ENCODE measurements at places on chromosomes 7 and 10. TPM values are rescaled to one million over a fixed set of nuclear protein-coding genes. Genes with fewer than 3 reads are reported as not detected.

Gene MKLN1
- total RNA-seq: 36.5 TPM

Gene TUBAL3
- 0.09 TPM for total RNA-seq

Gene WIPF3
- 6.1 TPM for total RNA-seq

Gene FAM20C
- 24.0 TPM for total RNA-seq

Gene CYTH3
- total RNA-seq: 20.3 TPM

Gene HMX2
- total RNA-seq: not detected

DNA sequence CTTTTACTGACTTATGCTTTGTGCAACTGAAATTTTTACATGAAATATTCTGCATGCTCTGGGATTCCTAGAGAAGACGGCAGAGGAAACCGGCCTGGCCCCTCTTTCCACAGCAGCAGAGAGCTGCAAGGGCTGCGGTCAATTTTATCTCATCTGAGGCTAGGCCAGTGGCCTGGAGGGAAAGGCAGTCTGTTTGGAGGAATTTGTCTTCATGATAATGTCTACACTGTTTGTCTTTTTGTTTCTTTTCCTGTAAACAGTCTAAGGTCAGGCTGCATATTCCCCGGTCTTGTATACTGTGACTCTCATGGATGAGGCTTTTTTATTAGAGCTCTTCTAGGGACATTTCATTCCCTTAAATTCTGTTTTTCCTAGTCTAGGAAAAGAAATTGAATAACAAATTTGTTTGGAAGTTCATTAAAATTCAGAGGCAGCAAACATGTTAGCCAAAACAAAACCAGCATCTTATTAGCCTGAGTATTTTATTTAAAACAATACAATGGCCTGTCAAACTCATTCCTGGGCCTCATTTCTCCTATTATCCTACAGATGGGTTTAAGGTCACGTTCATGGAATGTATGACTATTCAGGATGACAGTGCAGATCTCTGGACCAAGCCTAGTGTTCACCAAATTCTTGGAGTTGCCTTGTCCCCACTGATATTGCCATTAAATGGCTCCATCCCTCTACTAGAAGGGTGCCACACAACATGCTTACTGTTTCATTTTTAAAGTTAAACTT, 26.4 kb downstream of the LAMB4 start:
- DNase-seq: no peak

DNA sequence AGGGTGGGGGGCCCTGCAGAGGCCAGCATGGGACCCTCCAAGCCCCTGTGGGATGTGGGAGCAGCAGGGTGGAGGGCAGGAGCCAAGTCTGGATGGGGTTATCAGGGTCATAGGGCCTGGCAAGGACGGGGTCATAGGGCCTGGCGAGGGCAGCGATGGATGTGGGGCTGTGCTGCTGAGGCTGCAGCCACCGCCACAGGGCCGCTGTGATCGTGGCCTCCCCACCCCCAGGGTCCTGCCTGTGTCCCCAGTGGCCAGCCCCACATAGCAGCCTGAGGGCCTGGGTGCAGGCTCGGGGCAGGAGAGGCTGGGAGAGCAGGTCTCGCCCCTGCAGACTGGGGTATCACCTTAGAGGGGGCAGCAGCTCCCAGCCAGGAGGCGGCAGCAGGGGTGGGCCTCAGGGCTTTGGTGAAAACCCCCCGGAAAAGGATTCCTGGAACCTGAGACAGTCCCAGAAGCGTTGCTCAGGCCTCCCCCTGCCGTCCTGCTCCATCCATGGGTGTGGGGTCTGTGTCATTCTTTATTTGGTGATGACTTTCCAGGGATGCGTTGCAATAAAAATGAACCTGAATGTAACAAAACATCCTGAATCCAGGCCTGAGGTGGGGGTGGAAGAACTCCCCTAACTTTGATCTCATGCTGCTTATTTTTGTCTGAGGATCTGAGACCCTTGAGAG, 107.3 kb upstream of the SHH start:
- no peak for DNase-seq

GRCh38 chr7:83672157-83672556, 23.2 kb upstream of the SEMA3E start:
- DNase-seq: no peak

- DNase-seq: no peak
These were observed 33.0 kb downstream of the ZNF33A start for GRCh38 chr10:38043516-38043915.

DNA sequence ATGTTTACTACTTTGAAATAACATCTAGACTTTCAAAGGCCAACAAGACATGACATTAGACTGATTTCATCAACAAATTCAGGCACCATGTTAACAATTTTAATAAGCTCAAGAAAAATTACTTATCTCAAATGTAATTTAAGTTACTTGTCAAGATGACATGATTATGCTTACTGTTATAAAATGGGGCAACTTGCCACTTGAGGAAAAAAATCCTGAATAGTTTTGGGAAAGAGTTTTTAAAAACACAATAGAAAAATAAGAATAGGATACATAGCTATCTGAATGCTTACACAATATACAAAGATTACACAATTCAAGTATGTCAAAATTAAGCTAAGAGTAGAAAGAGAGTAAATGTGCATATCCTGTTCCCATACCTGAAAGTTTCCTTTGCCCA, 85.4 kb downstream of the RNF32 start:
- no peak for DNase-seq

DNA sequence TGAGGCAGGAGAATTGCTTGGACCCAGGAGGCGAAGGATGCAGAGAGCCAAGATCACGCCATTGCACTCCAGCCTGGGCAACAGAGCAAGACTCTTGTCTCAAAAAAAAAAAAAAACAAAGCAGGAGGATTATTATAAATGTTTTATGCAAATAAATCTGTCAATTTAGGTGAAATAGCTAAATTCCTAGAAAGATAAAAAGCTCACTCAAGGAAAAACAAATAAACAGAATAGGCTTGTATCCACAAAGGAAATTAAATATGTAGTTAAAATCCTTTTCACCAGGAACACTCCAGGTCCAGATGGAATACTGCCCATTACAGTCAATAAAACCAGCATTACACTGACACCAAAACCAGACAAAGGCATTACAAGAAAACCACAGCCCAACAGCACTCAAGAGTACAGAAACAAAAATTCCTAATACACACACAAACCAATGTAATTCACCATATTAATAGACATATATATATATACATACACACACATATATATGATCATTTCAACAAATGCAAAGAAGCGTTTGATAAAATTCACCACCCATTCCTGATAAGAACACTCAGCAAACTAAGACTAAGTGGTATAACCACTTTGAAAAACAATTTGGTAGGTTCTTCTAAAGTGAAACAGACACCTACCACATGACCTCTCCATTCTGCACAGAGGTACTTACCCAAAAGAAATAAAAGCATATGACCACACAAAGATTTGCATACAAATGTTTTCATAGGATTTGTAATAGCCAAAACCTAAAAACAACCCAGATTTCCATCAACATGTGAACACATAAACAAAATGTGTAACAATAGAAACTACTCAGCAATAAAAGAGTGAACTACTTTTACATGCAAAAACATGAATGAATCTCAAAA, 38.8 kb downstream of the ABI1 start:
- no peak for DNase-seq

GRCh38 chr10:132396494-132397035, 435 bp upstream of the PWWP2B start:
- DNase-seq: peak; percentile 77

DNA sequence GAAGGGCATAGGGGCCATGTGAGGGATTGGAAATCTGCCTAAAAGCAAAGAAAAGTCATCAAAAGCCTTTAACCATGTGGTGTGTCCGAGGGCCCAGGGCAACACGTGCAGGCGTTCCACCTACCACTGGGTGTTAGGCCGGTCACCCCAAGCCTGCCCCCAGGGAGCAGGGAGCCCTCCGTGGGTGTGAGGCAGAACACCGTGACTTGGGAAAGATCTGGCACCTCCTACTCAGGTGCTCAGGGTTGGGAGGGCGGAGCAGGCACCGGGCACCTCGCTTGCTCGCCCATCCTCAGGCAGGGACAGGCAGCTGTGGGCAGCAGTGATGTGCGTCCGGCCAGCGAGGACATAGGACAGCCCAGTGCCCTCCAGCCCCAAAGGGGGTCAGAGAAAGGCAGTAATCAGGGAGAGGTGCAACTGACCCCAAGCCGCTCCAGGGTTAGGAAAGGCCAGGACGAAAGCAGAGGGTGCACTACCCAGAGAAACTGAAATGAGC, 80.7 kb upstream of the CHST15 start:
- no peak for DNase-seq

- DNase-seq: no peak
These were observed 5.1 kb downstream of the PRLHR start for GRCh38 chr10:118590334-118590733.

GRCh38 chr10:95333997-95334804, 43.4 kb upstream of the PDLIM1 start:
- DNase-seq: peak; percentile 48

DNA sequence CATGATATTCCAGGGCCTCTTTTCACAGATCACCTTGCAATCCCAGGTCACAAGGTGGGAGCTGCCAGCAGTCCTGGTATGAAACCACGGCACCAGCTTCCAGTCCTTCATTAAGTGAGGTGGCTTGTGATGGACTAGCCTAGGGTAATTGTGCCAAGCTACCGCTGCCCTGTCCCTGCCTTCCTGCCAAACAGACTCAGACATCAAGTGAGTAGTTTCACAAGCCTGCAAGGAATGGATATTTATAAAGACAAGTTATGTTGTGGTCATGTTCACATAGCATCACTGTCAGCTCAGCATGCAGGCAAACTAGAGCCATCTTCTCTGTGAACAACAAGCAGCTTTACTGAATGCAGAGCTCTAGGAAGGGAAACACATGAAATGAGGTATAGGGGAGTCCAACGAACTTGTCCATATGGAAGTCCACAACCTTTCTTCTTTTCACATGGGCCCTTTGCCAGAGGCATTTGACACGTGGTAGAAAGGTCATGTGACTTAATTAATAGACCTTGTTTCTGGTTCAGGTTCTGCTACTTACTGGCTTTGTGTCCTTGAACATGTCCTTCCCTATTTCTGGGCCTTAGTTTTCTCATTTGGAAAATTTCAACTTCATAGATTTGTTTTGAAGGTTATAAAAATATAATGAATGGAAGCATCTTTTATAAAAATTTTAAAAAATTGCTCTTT, 1061.2 kb downstream of the KCNMA1 start:
- no peak for DNase-seq

DNA sequence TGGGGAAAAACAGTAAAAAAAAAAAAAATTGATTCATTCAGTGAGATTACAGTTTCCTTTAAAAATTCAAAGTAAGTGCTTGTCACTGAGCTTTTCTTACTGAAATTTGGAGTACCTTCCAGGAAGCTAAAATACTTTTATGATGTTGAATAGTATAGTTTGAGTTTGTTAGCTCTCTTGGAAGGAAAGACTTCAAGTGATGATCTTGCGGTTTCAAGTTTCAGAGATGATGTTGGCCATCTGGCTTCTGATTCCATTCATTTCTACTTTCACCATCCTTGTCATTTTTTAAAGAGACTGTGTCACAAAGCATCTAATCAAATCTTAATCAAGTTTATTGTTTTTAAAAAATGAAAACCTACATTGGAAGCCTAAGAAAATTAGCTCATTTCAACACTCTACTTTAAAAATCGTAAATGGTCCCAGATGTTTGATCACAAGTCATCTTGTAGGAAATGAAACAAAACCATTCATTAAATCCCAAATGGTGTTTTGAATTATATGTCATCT, 4.9 kb upstream of the HERPUD2 start:
- DNase-seq: no peak

DNA sequence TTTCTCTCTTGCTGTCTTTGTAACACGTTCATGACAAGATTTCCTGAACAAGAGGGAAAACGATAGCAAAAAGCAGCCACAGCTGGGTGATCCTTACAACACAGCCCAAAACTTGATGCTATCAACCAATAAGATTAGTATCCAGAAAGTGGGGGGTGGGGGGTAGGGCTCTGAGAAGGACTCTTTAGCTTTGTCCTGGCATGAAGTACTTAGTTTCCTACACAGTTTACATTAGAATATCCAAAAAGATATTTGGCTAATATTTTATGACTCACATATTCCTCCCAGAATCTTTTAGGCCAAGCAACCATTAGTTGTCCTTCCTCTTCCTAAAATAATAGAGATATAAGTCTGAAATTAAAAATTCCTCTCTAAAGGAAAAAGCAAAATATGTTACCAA, 22.9 kb upstream of the LRRC17 start:
- DNase-seq: peak; percentile 73

GRCh38 chr7:33109758-33110238, 594 bp upstream of the RP9 start:
- peak; percentile 11 for DNase-seq

- DNase-seq: no peak
These were observed 2.9 kb upstream of the ENTPD7 start for GRCh38 chr10:99656199-99657064.

DNA sequence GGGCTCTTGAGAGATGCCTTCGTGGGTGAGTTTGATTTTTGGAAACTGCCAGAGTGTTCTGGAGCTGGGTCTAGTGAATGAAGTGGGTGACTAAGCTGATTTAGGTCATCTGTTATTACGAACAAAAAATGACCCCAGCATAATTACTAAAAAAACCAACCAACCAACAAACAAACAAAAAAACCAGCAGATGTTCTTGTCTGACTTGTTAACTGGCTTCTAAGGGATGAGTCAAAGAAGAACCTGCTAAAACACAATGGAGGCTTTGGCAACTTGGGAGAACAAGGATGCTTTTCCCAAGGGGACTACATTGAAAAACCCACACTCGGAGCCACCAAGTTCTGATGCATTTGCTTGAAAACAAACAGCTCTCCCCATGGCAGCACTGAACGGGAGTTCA, 11.5 kb downstream of the TACR2 start:
- DNase-seq: no peak

DNA sequence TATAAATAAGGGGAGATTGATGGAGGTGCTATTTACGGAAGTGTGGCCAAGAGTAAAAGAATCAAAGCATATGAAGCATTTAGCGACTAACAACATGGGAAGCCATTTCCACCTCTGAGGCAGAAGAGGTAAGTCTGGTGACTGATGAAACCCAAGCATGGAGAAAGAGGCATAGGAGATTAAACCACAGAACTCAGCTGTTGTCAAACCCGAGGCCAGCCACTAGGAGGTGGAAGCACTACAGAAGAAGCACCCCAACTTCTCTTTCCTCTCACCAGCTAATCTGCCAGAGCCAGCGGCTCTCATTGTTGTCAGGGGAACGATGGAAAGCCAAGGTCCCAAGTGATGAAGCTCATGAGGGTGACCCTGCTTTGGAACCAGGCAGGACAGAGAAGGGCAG, 19.6 kb upstream of the CNTNAP2 start:
- DNase-seq: no peak

- DNase-seq: no peak
These were observed 7.8 kb downstream of the NODAL start for GRCh38 chr10:70433581-70434280.

DNA sequence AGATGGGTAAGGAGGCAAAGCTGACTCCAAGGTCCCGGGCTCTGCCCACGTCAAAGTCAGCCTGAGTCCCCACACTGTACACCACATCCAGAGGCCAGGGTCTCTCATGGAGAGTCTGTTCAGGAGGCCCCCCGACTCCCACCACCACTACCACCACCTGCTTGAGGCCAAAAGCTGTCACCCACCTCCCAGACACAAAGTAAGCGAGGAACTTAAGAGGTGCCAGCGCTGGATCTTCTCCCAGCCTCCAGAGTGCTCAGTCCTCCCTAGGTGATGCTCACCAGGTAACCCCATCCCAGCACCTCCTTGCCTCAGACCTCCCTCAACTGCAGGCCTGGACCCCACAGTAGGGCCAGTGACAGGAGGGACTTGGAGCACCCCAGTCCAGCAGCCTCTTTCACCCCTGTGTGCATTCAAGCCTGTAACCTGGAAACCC, 520 bp downstream of the NPC1L1 start:
- DNase-seq: no peak

Measured in muscle of leg (tissue), 16 donors.